ENCODE measurements at places on chromosomes 5 and 9.

DNA sequence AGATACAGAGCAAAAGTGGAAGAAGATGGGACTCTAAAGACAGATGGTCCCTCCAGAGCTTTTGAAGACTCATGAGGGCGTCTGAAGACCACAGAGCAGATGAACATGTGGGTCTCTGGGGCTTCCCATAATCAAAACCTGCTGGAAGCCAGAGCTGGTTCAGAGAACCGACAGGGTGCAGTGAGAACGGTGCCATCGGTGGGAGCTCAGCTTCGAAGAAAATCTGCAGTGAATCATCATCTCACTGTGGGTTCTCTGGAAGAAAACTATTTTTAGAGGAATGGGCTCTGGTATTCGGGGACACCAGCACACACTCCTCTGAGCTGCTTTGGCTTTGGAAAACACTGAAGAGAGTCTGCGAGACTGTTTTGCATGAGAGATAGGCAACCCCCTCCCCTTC is 222.4 kb upstream of the PANK3 start:
- DNase-seq, result no peak

- no peak for DNase-seq
These were observed 217.3 kb upstream of the KLF4 start for GRCh38 chr9:107706701-107707427.

DNA sequence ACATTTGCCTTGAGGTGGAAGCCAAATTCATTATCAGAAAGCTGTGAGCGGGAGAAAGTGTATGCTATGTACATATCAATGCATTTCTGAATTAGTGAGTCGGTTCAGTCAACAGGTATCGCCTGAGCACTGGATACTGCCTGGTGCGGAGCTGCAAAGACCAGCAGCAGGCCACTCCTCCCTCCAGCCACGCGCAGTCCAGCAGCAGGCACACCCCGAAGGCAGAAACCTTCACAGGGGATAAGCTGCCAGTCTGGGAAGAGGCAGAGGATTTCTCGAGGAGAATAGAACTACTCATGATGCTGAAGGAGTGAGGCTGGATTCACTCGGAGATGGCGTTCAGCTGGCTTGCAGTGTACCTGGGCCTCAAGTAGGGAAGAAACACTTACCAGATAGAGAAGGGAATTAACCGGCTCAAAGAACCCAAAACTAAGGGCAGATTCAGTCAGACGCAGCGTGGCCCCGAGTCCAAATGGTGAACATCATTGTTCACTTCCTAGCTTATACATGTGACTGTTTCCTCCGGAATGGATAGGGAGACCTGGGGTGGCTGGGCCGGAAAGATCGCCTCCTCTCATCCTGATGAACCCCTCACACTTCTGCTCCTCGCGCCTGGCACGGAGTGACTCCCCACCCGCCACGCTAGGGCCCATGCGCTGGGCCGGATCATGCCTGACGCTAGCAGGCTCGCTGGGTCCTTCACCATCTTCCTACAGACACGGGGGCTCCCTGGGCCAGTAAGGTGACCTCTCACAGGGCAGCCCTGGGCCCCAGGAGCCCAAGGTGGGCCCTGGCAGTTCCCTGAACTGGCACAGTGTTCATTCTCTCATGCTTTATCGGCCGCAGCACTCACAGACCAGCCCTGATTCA is 78.1 kb upstream of the SPATA31C2 start:
- DNase-seq, result no peak

DNA sequence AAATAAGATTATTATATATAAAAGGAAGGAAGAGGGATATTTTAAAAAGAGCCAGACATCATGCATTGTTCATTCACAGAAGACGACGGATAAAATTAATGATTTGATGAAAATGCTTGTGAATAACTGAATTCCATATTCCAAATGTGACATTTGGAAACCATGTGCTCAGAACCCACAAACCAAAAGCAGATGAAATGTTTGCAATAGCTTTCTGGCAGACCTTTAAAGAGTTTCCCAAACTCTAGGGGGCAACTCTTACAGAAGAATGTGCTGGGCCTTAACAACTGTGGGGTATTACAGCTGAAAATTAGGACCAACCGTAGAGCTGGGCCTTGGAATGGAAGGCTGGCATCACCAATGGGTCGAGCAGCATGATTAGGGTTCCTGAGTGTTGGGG is 471.0 kb downstream of the EFNA5 start:
- no peak for DNase-seq

DNA sequence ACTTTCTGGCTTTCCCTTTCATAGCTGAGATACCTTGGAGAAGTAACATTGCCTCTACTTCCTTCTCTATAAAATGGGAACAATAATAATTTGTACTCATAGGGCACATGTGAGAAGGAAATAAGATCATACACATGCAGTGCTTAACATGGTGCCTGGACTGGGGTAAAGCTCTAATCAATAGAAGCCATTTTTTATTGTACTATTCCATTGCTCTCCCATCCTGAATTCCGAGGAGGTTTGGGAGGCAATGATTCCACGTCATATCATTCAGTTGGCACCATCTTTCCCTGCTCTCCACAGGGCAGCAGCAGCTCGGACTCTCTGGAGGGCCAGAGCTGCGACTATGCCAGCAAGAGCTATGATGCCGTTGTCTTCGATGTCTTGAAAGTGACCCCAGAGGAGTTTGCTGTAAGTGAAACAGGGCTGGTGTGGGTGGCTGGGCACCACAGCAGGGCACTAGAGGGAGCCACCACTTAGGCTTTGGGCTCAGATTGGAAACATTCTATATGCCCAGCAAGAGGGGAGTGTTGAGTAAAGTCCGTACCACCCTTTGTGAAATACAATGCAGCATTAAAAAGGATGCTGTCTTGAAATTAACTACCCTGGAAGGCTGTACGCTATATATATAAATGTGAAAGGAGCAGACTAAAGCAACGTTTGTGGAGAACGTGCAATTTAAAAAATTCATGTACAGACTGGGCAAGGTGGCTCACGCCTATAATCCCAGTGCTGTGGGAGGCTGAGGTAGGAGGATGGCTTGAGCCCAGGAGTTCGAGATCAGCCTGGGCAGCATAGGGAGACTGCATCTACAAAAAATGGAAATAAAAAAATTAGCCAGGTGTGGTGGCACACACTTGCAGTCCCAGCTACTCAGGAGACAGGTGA is 51.2 kb downstream of the RALGPS1 start:
- no peak for DNase-seq

GRCh38 chr5:64700765-64701164 is 10.5 kb downstream of the SHISAL2B start:
- DNase-seq, result no peak

DNA sequence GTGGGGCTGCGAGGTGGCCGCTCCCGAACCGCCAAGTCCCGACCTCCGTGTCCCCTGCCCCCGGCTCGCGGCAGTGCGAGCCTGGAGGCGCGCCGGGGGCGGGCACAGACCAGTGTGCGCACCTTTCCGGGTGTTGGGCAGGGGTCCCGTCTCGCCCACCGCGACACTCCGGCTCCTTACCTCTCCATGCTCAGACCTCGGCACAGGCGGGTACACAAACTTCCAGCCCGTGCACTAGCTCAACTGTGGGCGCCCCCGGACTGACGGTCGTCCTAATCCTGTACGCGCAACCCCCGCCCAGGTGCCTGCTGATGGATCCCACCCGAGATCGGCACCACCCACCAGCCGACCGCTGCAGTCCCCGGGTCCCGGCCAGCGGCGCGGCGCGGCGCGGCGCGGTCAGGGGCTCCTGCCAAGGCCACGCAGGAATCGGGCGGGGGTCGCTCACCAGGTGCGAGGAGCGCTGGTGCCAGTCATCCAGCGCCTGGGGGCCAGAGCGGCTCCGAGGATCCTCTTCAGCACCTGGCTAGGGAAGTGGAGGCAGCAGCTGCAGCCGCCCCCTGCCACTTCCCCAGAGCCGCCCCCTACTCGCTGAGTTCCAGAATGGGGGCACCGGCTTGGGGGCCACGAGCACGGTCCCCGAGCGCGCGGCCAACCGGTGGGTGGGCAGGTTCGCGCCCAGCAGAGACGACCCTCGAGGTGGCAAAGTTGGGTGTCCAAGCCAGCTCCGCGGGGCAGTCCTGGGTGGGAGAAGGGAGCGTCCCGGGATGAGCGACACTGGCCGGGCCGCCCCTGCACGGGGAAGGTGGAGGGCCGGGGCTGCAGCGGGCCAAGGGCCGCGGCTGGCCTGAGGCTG is 511 bp downstream of the SEMA5A start:
- DNase-seq, result no peak

DNA sequence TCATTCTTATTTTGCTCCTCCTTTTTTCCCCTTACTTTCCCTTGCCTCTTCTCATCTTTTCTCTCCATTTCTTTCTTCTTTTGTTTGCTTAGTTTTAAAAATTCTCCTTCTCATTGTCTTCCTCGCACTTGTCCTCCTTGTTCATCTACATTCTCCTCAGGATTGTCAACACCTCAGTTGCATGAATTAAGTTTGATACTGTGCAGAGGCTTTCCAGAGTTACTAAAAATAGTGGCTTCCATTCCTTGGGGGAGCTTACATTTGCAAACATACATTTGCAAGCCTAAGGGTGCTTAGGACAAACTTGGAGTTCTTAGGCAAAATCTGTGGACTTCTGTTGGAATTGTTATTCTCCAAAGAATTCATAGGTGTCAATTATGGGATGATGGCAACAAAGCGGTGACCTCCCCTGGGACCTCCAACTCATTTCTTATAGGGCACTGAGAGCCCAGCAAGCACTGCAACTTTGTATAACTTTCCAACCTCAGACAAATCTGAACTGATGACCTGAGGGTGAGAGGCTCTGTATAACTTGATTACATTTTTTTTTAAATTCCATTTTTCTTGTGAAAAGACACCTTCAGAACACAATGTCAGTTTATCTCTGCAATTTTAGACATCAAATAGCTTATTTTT is 371.4 kb downstream of the TMEM38B start:
- DNase-seq, result no peak

GRCh38 chr5:23103566-23103965 is 250.4 kb upstream of the CDH12 start:
- DNase-seq, result no peak

GRCh38 chr5:82312373-82312856 is 34.3 kb upstream of the RPS23 start:
- DNase-seq, result no peak

- no peak for DNase-seq
These were observed 192.8 kb downstream of the CDH18 start for GRCh38 chr5:19795218-19795617.

GRCh38 chr9:36037549-36038122 is 923 bp downstream of the RECK start:
- no peak for DNase-seq

GRCh38 chr5:39025456-39025855 is 48.7 kb downstream of the RICTOR start:
- DNase-seq, result no peak

DNA sequence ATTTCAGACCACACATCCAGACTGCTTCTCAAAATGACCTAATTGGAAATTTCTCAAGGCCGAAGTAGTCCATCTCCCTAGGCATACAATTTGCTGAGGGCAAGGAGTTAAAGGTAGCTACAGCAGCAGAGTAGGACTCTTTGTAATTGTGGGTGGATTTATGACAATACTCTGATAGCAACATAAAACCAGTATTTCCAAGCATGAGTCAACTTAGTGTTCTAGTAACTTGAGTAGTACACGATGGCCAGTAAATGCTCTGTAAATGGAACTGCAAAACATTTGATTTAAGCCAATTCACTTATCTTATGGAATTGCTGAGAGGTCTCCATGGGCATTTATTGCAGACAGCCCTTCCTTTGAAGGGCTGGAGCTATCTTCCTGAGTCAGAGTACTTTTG is 352.2 kb downstream of the PLK2 start:
- DNase-seq, result no peak

GRCh38 chr5:107544476-107544875 is 126.3 kb downstream of the EFNA5 start:
- no peak for DNase-seq

GRCh38 chr9:122053064-122053463 is 40.0 kb downstream of the TTLL11 start:
- DNase-seq, result no peak

DNA sequence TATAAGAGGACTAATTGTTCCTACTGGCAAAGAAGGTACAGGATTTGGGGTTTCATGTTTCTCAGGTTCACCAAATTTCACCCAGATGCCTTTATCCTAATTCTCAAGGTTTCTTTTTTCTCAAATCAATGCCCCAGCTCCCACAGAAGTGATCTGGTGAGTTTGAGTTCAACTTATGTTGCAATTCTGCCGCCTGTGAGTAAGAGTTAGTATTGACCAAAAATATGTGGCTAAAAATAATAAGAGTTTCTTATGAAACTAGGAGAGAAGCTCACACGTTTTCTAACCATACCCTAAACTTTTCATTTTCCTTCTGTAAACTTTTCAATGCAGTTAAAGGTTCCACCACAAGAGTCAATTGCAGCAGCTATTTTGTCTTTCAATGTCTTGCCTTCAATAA is 15.1 kb downstream of the SLCO6A1 start:
- no peak for DNase-seq

- no peak for DNase-seq
These were observed 91.8 kb upstream of the DMRTA1 start for GRCh38 chr9:22354699-22355384.

DNA sequence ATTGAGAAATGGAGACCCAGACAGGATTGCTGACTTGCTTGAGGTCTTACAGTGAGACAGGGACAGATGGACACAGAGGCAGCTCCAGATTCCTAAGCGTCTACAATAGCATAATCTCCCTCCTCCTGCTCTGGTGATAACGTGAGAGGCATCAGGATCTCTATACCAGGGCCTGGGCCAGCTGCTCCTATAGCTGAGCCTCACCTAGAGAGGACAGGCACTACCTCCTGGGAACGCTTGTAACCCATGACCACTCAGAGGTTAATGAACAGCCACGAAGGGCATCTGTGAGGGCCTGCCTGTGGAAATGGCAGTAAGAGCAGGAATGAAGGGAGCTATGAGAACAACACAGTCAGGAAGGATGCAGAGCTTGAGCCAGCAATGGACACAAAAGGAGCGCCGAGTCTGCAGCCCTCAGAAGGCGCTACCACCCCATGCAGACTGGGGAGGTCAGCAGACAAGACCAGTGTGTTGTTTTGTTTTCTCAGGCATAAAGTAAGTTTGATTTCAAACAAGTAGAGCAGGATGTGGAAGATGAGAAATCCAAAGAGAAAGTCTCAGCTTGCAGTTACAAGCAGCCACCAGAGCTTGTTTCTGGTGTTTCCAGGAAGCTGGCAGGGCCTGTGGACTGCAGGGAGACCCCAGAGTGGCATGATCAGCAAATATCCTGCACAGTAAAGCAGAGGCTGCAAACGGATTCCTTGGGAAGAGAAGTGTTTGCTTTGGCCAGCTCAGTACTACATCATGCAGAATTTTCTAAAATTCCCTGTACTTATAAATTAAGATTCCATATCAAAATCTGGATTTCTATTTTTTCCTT is 17.4 kb downstream of the ANKS6 start:
- no peak for DNase-seq

- peak; percentile 67 for DNase-seq
These were observed at the start of gene CAST for GRCh38 chr5:96661855-96662724. TSS of gene CAST (plus strand) at chr5:96662376. CDS start at chr5:96662423, 47 bp downstream.

GRCh38 chr9:133258061-133259015 is 16.7 kb downstream of the ABO start:
- DNase-seq, result no peak

DNA sequence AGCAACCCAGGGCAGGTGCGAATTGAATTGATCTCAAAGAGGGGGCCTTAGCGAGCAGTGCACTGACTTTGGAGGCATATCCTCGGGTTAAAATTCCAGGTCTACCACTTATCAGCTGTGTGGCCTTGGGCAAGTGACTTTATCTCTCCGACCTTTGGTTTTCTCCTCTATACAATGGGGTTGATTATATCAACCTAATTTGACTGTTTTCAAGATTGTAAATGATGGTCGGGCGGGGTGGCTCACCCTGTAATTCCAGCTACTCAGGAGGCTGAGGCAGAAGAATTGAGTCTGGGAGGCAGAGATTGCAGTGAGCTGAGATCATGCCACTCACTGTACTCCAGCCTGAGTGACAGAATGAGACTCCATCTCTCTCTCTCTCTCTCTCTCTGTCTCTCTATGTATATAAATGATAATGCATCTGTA is 18.7 kb downstream of the SPRY4 start:
- DNase-seq, result no peak
